ENCODE measurements at places on chromosomes 11 and 22. TPM values are rescaled to one million over a fixed set of nuclear protein-coding genes. Genes with fewer than 3 reads are reported as not detected.

Gene SMIM35
- not detected for total RNA-seq

Gene LRRC74B
- not detected for total RNA-seq

Gene IRAG1
- 0.98 TPM for total RNA-seq

Gene GLB1L2
- total RNA-seq = 0.98 TPM

Gene TIMP3
- 18.2 TPM for total RNA-seq

Gene CCDC134
- total RNA-seq = 7.1 TPM

Gene ABCG4
- total RNA-seq = 3.0 TPM

Gene MLC1
- 30.5 TPM for total RNA-seq

Gene TRPM5
- total RNA-seq = not detected

Gene SLC29A2
- 1.7 TPM for total RNA-seq

Gene NCR3LG1
- total RNA-seq = 11.8 TPM

Gene MYEOV
- not detected for total RNA-seq
